ENCODE measurements at places on chromosomes 6 and 20.

GRCh38 chr20:51176446-51176845 lies 153.5 kb upstream of the KCNG1 start:
- DNase-seq = no peak

GRCh38 chr6:39441301-39441700 lies 118.8 kb upstream of the KCNK16 start:
- no peak for DNase-seq

GRCh38 chr6:63635215-63635587 lies 401 bp upstream of the PHF3 start:
- no peak for DNase-seq

DNA sequence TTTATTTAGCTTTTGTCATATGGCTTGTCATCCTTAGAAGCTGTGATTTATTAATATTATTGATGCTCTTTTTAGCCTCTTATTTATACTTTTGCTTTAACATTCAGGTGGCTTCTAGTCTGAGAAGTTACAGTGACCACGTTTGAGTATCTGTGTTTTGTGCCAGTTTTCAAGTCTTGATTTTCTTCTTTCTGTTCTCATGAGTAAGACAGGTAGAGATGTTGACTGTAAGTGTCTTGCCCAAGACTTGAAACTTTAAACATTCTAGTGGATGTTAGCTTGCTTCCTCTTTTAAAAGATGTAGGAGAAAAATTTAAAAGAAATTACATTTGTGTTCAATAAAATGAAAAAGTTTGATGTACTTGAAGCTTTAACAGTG lies 122.6 kb downstream of the LRRC1 start:
- no peak for DNase-seq

GRCh38 chr6:38116248-38116647 lies 296.7 kb downstream of the ZFAND3 start:
- no peak for DNase-seq

GRCh38 chr6:3209114-3210023 lies 18.1 kb downstream of the TUBB2B start:
- DNase-seq = no peak

GRCh38 chr6:15511248-15512125 lies 151.3 kb downstream of the DTNBP1 start:
- no peak for DNase-seq

- DNase-seq = no peak
These were observed 90.0 kb downstream of the PRND start for GRCh38 chr20:4811661-4812181.

GRCh38 chr20:37898233-37899104 lies 4.5 kb upstream of the VSTM2L start:
- DNase-seq = no peak

GRCh38 chr6:26327450-26328264 lies 37.3 kb upstream of the BTN3A2 start:
- DNase-seq = no peak

DNA sequence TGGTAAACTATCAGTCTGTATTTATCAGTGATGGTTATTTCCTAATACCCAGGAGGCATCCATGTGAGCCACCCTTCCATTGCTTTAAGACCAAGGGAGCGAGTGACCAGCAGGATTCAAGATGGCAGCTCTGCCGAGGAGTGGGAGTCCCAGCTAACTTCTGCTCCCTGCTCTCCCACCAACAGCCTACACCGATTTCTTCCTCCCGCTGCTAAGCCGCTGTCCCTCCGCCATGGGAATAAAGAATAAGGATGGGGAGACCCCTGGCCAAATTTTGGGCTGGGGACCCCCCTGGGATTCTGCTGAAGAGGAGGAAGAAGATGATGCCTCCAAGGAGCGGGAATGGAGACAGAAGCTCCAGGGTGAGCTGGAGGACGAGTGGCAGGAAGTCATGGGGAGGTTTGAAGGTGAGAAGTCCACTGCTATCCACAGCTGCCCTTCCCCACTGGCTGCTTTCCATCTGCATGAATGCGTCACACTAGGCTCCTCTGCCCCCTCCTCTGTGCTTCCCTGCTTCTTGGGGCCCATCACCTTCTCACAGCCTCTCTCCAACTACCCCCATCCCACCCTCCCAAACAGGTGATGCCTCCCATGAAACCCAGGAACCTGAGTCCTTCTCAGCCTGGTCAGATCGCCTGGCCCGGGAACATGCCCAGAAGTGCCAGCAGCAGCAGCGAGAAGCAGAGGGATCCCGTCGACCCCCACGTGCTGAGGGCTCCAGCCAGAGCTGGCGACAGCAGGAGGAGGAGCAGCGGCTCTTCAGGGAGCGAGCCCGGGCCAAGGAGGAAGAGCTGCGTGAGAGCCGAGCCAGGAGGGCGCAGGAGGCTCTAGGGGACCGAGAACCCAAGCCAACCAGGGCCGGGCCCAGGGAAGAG lies 10.3 kb downstream of the NFKBIL1 start:
- DNase-seq = no peak

- DNase-seq = no peak
These were observed 43.0 kb downstream of the CDKAL1 start for GRCh38 chr6:20577173-20577688.

DNA sequence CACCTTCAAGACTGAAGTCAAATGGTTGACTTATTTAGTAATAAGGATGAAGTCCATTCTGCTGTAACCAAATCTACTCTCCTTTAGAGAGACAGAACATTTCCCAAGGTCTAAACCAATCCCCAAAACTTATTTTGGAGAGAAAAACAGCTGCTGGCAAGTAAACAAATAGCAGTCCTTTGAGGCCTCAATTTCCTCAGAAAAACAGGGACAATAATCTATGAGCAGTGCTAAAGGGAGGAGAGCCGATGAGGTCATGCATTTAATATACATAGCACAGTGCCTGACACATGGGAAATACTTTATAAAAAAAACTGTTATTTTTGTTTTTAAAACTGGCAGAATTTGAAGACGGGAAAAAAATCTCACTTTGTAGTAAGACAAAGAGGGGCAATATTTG lies 526.0 kb downstream of the EPM2A start:
- DNase-seq = no peak

DNA sequence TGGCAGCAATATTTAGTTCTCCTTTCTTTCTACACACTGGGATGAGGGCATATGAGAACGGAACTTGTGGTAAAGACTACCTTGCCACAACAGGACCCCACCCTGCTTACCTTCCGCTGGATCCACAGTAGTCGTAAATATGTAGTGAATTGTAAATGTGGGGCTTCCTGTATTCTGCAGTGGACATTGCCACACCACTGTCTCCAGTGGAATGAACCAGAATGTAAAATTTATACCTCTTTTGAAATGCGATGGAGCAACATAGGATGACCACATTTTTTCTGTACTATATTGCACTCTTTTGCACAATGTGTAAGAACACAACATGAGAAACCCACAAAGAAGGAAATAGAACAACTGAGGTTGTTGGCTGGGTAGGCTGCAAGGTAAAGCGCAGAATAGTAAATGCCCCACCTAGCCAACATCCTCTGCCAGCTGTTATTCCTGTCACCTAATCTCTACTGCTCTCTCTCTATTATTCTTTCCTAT lies 16.1 kb upstream of the RIPOR2 start:
- no peak for DNase-seq

GRCh38 chr6:129875610-129876520 lies 14.8 kb upstream of the TMEM244 start:
- DNase-seq = no peak

DNA sequence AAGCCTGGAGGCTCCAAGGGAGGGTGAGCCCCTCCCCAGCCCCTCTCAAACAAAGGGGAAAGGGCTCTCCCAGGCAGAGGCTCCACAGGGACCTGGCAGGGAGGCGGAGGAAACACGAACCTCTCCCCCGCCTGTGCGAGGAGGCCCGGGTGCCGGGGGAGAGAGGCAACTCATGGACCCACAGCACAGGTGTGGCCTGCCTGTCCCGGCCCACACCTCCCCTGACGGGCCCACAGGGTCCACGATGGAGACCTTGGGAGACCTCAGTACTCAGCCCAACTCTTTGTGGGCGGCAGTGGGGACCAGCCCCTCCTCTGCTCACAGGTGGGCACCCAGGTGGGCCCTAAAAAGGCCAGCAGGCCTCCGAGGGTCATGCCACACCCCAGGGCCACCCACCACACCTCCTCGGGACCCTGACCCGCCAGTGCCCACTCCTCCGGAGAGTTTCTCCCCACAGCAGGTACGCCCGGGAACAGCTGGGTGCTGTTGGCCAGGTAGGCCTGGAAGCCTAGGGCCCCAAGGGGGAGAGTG lies 12.2 kb downstream of the LAMA5 start:
- DNase-seq = no peak

- DNase-seq = no peak
These were observed 52.0 kb downstream of the TBXT start for GRCh38 chr6:166115609-166116008.

GRCh38 chr6:635233-635632 lies 21.7 kb downstream of the HUS1B start:
- DNase-seq = no peak

DNA sequence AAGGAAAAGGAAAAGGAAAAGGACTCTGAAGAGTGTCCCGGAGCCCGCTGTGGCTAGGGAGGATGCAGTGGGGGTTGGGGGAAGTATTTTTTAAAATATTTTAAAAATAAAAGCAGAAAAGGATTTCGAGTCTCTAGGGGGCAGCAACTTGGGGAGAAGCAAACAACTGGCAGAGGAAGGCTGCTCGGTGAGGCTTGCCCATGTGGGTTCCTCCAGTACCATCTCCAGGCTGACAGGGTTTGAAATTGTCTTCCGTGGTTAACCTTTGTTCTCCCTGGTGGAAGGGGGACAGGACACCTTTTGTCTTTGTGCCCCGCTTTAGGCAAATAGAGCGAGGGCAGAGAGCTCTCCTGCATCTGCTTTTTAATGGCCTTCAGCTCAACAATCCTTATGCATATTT lies 60.4 kb upstream of the SNX9 start:
- DNase-seq = no peak

- no peak for DNase-seq
These were observed 30.6 kb downstream of the REPS1 start for GRCh38 chr6:138957484-138957883.

GRCh38 chr6:3904518-3904917 lies 55.3 kb downstream of the FAM50B start:
- DNase-seq = no peak

- DNase-seq = no peak
These were observed 45.2 kb downstream of the DZANK1 start for GRCh38 chr20:18421608-18422007.

DNA sequence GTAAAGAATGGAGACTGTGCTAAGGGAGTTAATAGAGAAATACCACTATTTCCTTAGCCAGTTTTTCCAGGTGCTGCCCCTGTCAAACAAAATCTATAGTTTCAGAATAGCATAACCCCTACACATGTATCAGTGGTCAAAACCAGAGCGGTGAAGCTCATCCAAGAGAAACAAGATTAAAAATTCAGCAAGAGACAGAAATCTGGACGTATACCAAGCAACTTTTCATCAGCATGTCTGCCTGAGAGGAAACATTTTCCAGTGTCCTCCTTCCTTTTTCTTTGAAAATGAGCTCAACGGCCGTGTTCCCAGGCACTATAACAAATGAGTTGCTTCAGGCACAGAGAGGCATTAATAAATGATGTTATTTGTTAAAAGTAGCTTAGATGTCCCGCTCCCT lies 416.5 kb downstream of the BCKDHB start:
- no peak for DNase-seq

- no peak for DNase-seq
These were observed 124.5 kb upstream of the SALL4 start for GRCh38 chr20:51926670-51927305.

- no peak for DNase-seq
These were observed 289 bp downstream of the FOXP4 start for GRCh38 chr6:41546475-41546865.

DNA sequence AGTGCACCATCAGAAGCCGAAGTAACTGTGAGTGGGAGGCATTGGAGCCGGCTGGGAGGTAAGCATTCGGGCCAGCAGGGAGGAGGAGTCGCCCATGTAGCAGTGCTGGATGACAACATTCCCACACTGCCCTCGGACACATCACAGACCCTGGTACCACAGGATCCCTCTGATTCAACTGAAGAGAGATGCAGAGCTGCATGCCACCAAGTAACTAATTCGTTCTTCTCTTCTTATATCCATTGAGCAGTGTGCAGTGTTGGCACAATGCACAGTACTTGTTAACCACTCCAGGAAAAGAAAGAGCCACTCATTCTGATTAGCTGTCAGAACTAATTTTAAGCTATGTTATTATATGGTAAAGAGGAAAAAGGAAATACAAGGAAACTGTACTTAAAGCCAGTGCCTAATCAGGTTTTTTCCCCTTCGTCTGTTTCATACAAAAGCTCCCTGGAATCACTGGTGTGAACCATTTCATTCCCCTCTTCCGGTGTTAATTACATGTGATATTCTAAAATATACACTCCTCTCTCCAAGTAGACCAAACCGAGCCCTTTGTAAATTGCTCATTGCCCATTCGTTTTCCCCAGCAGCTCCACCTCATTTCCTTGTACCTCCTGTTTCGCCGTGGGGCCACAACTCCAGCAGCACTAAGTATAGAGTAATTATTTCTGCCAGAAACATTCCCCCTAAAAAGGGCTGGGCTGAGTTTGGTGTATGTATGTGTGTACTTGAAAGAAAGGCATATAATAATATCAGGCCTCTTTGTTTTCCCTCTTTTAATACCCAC lies 32.4 kb upstream of the ADTRP start:
- DNase-seq = no peak

DNA sequence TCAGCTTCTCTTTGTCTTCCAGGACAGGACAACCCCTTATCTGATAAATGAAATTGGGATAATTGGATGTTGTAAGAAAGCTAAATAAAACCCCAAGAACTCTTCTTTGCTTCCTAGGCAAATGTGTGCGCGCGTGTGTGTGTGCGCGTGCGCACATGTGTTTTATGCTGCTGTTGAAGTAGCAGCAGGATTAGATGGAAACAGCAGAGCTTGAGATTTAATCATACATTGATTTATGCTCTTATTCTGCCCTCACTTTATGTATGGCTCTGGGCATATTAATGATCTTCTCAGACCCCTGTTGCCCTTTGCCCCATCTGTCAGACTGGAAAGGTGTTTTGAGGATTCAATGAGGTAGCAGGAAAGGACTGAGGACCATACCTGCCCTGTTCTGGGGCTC lies 324.0 kb upstream of the MAP3K7 start:
- no peak for DNase-seq

DNA sequence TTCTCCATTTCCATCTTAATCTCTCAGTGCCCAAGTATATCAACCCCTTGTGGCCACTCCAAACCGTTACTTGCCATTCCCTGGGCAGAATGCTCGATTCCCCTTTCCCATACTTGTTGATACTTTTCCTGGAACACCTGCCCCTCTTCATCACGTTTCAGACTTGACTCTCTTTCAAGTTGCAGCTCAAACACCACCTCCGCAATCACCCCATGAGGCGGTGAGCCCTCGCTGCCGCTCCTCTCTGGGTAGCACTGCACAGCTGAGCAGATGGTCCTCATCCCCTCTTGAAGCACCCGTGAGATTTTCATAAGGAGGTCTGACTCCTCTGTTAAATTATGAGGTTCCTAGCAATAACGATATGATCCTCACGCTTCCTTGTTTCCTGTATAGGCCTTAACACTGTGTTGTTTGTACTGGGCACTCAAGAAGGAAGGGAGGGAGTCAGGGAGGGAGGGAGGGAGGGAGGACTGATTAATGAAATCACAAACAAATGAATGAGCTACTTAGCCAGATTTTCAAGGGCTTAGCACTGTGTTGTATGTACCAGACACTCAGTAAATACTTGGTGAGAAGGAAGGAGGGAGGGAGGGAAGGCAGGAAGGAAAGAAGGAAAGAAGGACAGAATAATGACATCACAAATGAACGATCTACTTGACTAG lies 8.0 kb upstream of the UQCC2 start:
- no peak for DNase-seq

Data from NCI-H1105 (cell line).